ENCODE measurements at places on chromosomes 13 and 19.

DNA sequence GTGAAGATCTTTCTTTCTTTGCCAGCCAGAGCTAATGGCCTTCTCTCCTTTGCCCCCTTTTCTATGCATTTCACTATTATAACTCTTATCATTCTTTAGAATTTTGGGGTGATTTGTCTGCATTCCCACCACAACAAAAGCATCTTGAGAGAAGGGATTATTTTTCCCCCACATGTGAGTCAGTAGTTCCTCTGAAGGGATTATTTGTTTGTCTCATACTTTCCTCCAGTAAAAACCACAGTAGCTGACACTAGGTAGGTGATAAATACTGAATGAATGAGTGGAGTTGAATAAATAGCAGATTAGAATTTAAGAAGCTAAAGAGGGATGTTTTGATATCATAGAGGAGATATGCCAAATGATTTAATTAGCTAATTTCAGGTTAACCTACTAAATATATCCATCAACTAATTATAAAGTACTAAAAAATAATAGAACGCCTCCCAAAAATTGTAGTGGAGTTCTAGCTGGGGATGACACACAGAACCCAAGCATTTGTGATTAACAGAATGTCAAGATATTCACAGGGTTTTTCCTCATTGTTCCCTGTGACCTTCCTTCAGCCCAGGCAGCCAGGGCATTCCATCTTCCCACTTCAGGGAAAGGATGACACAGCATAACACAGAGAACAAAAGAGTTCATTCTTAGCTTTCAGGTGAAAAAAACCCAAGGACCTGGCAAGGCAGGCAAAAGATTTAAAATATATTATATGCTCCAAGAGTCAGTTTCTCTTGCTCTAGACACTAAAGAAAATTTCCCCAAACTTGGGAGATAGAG, 3.5 kb upstream of the TBC1D4 start:
- no peak for DNase-seq

- no peak for DNase-seq
These were observed 175.1 kb upstream of the KL start for GRCh38 chr13:32840989-32841713.

DNA sequence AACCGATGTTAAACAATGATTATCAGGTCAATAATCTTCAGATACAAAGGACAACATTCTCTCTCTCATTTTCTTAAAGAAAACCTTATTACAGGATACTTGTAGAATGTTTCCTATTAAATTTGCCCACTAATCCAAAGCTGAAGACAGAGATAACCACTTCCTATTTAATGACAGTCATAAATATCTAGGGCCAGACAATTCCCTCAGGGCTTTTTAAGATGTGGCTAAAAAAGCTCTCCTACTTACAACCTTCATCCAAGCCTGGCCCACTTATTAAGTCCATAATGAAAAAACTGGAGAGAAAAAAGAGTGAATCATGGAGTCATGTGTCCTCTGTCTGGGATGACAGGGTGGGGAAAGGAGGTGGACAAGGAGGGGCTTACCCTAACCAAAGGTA, 235.9 kb downstream of the KLF12 start:
- DNase-seq, result no peak

DNA sequence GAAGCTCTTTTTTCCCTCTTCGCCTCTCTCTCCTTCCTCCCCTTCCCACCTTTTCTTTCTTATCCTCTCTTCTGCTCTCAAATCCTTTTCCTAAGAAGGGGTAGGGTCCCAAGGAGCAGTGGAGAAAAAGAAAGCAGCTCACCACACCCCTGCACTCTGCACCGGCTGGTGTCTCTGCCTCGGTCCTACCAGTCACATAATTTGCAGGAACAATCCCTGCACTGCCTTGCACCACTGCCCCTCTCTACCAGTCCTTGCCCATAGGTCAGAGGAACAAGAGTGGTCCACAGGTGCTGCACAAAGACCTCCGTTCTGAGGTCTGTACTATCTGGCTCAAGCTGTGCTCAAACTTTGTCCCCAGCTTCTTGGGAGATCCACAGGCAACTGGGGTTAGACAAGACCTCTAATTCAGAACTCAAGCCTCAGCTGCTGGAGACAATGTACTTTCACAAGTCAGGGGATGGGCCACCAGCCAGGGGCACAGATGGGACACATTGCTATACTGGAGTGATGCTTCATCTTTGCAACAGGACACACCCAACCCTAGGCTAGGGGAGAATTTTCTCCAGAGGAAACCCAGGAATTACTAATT, 125.4 kb upstream of the ZNF507 start:
- no peak for DNase-seq

DNA sequence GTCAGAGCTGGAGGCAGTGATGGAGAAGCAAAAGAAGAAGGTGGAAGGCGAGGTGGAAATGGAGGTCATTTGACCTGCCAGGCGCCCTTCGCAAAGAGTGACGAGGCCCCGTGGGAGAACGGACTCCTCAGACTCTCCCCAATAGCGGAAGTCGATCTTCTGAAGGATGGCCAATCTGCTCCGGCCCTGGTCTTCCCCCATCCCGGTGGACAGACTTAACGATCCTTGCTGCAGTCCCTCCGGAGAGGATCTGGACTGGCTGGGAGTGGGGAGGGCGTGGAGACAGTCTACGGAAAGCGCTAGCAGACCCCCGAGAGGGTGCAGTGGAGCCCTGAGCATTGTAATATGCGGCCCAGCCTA, 11.9 kb downstream of the EPS8L1 start:
- DNase-seq, result no peak

GRCh38 chr19:1106841-1107660, 3.3 kb downstream of the GPX4 start:
- no peak for DNase-seq

GRCh38 chr13:98761986-98762616, 9.6 kb upstream of the SLC15A1 start:
- no peak for DNase-seq

DNA sequence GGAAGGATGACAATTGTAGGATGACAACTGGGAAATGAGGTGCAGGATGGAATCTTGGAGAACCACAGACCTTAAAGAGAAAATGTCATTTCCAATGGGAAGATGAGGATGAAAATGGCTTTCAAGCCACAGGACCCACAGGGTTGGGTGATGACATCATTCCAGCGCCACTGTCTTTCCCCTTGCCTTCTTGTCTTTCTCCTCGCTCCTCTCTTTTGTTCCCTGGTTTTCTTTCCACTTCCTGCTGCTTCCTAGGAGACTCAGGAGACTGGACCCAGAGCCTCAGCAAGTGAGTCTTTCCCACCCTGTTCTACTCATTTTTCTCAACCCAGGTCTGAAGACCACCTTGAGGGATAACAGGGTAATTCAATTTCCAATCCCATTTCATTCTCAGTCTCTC, 548.8 kb downstream of the FGF9 start:
- no peak for DNase-seq

DNA sequence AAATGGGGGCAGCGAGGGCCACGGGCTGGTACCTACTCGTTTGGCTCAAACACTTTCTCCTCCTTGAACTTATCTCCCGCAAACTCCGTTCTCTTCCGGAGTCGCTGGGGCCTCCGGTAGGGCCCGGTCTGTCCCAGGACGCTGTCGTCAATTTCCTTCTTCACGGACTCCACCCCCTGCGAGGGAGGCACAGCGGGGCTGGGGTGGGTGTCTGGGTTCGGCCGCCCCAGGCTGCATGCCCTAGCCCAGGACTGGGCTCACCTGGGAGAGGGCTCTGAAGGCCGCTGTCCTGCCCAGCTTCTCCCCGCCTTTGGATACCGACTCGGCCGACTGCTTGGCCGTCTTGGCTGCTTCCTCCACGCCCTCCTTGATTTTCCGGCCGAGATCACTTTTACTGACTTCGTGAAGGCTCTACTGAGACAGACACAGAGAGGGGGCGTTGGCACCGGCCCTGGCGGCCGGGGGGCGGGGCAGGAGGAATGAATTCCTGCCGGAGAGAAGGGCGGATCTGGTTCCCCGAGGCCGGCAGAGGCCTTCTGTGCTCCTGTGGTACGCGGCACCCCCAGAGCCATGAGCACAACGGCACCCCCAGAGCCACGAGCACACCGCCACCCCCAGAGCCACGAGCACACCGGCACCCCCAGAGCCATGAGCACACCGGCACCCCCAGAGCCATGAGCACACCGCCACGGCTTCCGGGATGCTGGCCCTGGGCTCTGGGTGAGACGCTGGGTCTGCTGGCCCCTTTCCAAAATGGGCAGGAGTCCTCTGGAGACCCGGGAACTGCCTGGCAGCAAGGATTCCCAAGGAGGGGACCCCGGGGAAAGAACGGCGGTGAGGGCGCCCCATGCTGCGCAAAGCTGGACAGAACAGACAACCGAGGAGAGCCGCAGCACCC, 8.1 kb upstream of the CTXN1 start:
- no peak for DNase-seq

DNA sequence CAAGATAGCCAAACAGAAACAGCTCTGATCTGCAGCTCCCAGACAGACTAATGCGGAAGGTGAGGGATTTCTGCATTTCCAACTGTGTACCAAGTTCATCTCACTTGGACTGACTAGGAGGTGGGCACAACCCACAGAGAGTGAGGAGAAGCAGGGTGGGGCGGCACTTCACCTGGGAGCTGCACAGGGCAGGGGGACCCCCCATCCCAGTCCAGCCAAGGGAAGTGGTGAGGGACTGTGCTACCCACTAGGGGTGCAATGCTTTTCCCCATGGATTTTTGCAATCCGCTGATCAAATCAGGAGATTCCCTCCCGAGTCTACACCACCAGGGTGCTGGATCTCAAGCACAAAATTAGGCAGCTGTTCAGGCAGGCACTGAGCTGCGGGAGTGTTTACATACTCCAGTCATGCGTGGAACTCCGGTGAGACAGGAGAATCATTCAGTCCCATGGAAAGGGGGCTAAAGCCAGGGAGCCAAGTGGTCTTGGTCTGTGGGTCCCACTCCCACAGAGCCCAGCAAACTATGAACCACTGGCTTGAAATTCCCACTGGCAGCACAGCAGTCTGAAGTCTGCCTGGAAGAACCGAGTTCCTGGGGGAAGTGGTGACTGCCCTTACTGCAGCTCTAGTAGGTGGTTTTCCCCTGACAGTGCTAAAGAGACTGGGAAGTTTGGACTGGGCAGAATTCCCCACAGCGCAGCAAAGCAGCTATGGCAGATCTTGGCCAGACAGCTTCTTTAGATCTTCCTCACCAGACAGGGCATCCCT, 85.1 kb upstream of the UFM1 start:
- no peak for DNase-seq

- no peak for DNase-seq
These were observed 59.5 kb downstream of the TNFRSF19 start for GRCh38 chr13:23629566-23630272.

DNA sequence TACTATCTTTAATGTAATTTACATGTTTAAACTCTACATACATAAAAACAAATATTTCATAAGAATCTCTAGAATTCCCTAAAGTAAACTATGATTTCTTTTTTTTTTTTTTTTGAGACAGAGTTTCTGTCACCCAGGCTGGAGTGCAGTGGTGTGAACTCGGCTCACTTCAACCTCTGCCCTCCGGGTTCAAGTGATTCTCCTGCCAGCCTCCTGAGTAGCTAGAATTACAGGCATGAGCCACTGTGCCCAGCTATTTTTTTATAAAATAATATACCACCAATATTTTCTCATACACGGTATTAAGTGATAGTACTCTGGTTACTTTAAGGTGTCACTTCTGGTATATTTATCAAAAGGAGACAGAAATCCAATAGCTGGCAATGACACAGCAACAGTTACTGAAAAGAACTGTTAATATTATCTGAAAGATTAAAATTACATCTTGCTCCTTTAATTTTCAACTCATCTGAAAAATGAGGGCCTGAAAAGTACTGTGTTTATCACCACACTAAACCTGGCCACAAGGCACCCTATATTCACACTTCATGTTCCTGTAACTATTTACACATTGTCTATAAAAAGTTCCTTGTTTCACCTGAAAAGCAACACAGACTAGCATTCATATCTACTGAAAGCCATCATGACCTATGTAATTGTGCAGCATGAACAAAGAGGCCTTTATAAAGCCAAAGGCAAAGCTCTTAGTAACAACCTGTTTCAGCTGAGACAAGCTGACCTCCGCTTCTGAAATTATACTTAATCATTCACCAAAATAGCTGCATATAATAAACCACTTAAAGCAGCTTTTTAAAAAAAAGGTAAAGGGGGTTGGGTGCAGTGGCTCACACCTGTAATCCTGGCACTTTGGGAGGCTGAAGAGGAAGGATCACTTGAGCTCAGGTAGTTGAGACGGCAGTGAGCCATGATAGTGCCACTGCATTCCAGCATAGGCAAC, 106.1 kb downstream of the SLC25A15 start:
- DNase-seq, result no peak

DNA sequence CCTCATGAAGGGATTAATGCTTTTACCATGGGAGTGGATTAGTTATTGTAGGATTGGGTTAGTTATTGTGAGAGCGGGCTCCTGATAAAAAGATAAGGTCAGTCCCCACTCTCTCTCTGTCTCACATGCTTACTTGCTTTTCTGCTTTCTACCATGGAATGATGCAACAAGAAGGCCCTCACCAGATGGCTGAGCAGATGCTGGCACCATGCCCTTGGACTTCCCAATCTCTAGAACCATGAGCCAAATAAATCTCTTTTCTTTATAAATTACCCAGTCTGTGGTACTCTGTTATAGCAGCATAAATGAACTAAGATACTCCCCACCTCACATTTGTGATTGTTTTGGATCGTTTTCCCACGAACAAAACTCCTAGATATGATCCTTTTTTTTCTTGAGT, 353.8 kb downstream of the DNAJC15 start:
- DNase-seq, result no peak

- no peak for DNase-seq
These were observed 59.6 kb downstream of the COL4A2 start for GRCh38 chr13:110366733-110367132.

DNA sequence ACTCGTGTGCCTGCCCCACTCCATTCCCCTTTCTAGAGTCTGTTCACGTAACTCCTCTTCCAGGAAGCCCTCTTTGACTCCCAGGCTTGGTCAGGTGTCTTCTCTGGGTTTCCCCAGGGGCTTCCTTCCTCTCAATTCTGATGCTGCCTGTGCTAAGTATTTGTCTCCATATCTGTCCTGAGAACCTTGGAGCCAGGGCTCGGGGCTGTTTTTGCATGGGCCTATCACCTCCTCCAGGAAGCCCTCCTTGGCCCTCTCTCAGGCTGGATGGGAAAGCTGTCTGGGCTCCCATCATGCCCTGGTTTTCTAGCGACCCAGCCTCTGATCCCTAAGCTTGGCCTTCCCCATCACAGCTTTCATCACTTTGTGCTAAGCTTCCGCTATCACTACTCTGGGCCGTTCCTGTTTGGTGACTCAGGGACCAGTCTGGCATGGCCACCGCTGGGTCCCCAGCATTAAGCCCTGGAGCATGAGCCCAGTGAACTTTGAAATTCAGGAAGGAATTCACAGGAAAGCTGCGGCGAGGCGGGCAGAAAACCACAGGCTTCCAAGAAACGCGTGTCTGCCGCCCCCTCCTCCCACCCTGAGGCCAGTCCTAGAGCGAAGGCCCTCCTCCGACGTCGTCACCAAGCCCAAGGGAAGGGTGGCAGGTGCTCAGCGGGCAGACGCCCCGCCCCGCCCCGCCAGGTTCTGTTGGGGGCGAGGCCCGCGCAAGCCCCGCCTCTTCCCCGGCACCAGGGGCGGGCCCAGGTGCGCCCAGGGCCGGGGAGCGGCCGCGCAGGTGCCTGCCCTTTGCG, 486 bp upstream of the SPINT2 start:
- DNase-seq, result no peak

- no peak for DNase-seq
These were observed 20.9 kb upstream of the GAS6 start for GRCh38 chr13:113884821-113885220.

GRCh38 chr13:67184247-67184646, 45.9 kb downstream of the PCDH9 start:
- DNase-seq, result no peak

All from stimulated activated CD8-positive, alpha-beta memory T cell treated with anti-CD3 and anti-CD28 coated beads, Interleukin-15, amount 100 ng/mL, for 24 hours (primary cell).